ENCODE measurements at places on chromosomes 7 and 10.

GRCh38 chr7:44477063-44477830 lies 13.2 kb downstream of the NUDCD3 start:
- DNase-seq, result no peak

GRCh38 chr7:21585070-21585724 lies 42.4 kb downstream of the DNAH11 start:
- no peak for DNase-seq

GRCh38 chr7:8809320-8809719 lies 375.9 kb downstream of the NXPH1 start:
- DNase-seq, result no peak

- DNase-seq, result no peak
These were observed 111.3 kb upstream of the RHEB start for GRCh38 chr7:151630851-151631569.

GRCh38 chr7:125154930-125155329 lies 225.3 kb upstream of the POT1 start:
- no peak for DNase-seq

Measured in glomerular endothelial cell (primary cell).